ENCODE measurements at places on chromosomes 1 and 21.

DNA sequence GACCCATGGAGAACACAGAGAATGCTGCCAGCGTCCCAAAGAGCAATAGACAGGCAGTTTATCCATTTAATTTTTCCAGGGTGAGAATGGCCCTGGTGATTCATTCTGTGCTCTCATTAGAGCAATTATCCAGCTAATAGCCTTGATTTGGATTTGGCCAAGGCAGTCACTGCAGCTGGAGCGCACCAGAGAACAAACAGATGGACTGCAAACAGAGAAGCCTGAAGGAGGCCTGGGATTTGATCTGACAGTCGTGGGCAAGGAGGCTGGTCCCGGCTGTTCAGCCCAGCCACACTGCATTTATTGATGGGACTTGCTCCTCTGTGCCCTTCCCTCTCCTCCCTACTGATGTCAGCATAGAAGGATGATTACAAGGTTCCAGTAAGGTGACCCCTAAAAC lies 353.9 kb upstream of the C1orf174 start:
- no peak for DNase-seq

- no peak for DNase-seq
These were observed 72.0 kb downstream of the ST6GALNAC5 start for GRCh38 chr1:76939050-76939816.

DNA sequence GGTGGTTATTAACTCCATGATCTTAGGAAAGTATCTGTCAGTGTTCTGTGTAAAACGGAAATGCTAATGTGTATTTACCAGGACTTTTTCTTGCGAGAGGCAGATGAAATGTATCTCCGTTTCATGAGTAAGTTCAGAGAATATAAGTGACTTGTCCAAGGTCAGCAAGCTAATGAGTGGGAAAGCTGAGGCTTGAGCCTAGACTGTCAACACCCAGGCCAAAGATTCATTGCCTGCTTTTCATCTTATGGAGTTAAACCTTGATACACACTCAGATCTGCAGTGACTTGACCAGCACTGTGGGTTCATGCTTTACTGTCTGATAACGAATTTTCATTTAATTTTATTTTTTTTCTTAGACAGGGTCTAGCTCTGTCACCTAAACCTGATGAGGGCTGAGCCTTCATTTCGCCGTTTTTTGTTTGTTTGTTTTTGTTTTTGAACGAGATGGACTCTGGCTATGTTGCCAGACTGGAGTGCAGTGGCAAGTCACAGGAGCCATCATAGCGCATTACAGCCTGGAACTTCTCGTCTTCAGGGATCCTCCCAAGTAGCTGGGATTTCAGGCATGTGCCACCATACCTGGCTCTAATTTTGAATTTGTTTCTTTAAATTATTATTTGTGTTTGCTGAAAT lies 918 bp upstream of the JTB start:
- peak; percentile 24 for DNase-seq

DNA sequence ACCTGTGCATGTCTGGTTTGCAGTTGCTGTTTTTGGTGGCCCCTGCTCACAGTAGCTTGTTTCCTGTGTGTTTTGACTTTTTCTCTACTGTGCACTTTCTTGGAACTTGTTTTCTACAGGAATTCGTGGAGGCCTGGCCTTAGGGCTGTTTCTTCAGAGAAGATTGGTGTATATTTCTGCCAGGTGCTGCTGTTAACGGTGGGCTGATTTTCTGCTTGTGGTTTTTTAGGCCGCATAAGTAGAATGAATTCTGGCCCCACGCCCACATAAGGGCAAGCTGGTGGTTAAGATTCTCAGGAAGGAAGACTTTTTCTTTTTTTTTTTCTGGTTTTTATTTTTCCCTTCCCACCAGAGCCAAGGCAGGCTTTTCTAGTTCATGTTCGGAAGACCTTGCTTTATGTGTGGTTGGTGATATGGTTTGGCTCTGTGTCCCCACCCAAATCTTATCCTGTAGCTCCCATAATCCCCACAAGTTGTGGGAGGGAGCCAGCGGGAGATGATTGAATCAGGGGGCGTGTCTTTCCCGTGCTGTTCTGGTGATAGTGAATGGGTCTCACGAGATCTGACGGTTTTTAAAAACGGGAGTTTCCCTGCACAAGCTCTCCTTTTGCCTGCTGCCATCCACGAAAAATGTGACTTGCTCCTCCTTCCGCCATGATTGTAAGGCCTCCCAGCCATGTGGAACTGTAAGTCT lies 71.5 kb upstream of the DISP3 start:
- no peak for DNase-seq

DNA sequence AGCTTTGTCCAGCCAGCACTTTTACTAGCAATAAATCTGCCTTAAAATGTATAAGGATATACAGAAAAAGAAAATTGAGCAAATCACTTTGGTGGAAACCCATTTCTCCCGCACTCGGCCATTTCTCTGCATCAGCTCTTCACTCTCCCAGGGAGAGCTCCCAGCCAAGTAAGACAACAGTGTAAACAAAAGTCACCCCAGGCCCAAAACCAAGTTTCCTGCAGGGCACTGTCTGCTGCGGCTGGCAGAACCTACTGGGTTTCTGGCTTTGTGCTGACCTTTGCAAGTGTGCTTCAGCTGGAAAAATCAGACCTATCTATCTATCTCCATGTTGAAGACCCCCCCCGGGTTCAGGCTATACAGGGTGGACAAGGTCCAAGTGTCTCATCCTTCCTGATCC lies 476.7 kb upstream of the CAMK1G start:
- no peak for DNase-seq

All from midbrain (tissue), 1 donor.